HCEC 1CT (cell line): ENCODE measurements at places on chromosomes 1 and 21.

DNA sequence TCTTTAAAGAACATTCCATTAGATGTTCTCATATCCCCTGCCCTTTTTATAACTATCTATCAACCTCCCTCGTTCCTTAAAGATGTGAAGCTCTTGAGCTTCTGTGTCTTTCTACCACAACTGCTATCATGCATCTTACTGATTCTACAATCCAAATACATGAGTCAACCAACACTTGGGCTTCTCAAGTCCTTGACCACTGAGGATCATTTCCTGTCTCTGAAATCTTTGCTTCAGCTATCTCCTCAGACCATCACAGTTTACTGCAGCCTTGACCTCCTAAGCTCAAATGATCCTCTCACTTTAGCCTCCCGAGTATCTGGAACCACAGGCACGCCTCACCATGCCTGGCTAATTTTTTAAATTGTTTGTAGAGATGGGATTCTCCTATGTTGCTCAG is 75.2 kb downstream of the FMO4 start:
- DNase-seq, result peak; percentile 4

DNA sequence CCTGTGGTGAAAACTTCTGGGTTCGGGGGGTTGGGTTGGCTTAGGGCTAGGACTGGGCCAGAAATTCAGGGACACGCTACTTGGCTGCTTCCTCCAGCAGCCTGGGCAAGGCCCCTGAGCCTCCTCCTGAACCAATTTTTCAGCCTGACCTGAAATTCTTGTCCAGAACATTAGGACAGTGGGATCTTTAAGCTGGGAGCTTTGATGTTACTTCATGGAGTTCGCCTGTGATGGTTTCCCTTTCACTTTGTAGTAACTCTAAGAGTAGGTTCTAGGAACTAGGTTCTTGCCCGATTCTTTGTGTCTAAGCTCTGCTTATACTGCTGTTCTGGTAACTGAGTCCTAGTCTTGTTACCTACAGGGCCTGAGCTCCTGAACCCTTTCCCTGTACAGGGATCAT is 75.3 kb downstream of the S1PR1 start:
- DNase-seq, result no peak

DNA sequence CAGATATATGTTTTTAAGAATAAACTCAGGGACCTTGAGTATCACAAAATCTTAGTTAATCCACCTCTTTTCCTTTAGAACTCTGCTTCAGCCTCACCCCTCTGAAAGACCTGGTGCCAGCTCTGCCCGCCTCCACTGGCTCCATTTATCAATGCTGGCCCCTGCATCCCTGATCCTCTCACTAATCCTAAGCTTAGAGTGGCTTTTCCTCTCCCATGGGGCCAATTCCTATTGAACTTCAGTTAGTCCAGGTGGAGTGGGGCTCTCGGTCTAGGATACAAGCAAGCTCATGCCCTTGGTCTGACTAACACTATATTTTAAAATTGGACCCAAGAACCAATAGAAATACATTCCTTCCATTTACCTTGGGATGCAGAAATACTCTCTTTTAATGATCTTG is 87.0 kb downstream of the RGS7 start:
- no peak for DNase-seq

DNA sequence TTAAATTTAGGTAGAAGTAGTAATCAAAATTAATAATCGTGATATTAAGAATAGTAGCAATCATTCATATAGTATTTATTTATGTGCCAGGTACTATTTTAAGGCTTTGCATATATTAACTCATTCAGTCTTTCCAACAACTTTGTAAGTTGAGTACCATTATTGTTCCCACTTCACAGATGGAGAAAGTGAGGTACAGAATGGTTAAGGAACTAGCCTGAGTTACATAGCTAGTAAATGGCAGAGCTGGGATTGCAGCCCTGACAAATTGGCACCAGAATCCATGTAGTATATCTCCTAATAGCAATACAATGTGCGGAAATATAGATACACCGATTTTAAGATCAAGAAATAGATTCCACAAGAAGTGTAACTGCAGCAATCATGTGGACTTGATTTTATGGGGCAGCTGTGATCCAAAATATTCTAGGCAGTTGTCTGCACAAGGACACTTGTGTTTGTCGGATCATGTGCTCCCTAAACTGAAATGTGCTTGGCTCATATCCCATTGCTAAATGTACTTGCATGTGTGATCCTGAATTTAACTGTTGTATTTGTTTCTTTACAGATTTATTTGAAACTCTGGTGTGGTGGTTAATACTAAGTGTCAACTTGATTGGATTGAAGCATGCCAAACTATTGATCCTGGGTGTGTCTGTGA is 5.8 kb upstream of the GTF2B start:
- no peak for DNase-seq

- peak; percentile 78 for DNase-seq
Measured at GRCh38 chr1:92910081-92910480, 51.2 kb downstream of the DIPK1A start.

- DNase-seq, result no peak
Measured at GRCh38 chr1:201026234-201026633, 2.7 kb upstream of the KIF21B start.

DNA sequence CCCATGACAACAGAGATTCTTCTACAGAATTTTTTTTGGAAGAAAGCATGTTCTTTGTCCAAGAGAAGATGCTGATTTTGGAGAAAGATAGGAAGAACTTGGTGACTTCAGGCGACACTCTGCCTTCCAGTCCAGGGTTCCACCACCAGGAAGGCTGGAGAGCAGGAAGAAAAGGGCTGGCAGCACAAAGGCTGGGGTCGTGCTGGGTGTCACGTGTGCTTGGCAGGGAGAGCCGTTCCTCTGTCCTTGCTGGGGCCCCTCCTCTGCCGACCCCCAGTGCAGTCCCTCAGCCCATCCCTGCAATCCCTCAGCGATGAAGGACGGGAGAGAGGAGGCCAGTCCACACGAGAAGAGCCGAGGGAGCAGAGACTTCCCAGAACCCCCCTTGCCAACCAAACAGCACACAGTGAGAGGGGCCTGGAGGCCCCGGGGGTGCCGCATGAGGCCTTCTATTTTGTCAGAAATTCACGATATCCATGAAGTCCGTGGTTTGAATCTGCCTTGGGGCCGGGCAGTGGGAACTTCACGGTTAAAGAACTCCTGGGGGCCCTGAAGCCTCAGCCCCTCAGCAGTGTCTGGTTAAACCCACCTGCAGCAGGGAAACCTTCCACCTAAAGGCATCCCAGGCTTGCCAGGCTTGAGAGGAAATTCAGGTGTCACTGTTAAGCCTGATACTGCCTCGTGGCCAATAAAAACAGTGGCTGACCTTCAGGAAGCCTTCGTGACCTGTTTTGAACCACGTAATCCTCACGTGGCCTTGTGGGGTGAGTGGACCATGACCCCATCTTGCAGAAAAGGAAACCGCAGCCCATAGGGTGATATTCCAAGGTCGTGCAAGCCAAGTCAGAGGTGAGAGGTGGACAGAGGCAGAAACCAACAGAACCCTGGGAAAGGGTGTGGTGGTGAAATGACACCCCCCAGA is 3.4 kb downstream of the KRTAP10-12 start:
- peak; percentile 5 for DNase-seq

DNA sequence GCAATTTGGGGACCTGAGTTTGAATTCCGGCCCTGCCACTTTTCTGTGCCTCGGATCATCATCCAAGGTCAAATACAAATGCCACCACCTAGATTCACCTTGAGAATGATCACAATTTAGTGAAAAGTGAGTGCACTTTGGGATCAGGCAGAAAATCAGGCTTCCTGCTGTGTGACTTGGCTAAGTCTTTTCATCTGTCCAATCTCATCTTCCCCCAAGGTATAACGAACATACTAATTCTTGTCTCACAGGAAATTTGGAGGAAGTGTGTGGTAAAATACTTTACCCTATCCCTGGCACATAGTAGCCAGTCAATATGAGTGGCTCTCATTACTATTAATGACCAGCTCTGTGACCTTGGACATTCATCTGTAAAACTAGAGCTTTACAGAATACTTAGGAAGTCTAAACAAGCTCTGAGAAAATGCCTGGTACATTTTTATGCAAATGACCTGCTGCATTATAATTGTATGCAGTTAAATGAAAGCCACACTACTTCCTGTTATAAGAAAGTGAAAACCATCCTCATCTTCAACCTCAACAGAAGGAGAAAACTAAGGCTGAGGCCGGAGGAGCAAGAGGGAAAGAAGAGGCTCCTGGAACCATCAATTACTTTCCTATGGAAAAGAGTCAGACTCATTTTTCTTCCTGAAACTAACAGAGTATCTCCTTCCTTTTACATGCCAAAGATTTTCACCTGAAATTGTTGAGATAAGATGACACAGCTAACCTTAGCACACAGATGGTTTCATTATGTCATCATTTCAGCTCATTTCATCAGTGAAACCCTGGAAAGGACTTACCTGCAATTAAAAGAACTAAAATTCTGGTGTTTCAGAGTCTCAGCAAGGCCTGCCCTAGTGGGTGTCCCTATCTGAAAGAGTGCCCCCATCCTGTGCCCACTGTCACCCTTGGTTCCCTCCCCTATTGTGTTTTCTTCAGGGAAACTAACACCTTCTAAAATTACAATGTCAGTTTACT is 32.6 kb upstream of the RGS8 start:
- DNase-seq, result no peak
